ENCODE measurements at places on chromosomes 13 and 19.

- DNase-seq, result no peak
These were observed 3.1 kb downstream of the MAST3 start for GRCh38 chr19:18100710-18101109.

- no peak for DNase-seq
These were observed 463 bp downstream of the PCSK4 start for GRCh38 chr19:1489463-1490310.

GRCh38 chr19:15468675-15469512, 4.5 kb upstream of the RASAL3 start:
- DNase-seq, result no peak

- no peak for DNase-seq
These were observed 7.8 kb upstream of the VSTM2B start for GRCh38 chr19:29517946-29518345.

DNA sequence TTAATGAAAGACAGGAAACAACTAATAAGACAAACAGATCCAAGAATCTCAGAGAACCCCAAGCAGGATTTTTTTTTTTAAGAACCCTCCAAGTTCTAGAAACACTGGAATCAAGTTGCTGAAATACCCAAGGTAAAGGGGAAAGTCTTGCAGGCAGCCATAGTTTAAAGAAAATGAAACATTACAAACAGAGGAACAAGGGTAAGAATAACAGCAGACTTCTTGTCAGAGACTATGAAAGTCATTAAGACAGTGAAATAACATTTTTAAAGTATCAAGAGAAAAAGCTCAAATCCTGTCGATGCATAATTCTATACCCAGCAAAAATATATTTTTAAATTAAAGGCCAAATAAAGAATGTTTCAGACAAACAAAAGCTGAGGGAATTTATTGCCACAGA, 67.1 kb downstream of the WASF3 start:
- DNase-seq, result no peak

Measured in NCI-H1436 treated with DMSO at 0.1 percent for 48 hours (cell line).